ENCODE measurements at places on chromosomes 13 and 19.

DNA sequence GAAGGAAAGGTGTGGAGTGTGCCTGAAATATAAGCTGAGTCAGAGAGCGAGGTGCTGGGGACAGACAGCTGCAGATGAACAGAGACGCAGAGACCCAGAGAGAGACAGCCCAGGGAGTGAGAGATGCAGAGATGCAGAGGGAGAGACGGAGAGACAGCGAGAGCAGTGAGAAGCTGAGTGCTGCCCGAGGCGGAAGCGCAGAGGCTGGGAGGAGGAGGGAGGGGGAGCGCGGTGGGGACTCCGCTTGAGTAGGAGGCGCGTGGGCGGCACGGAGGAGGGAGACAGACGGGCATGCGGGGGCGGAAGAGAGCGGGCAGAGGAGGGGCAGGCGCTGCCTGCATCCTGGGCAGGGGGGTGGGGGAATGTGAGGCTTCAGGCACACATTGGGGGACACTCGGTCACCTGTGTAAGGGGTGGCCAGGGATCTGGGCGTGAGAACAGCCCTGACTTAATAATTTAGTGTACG, 25.7 kb downstream of the SLC8A2 start:
- DNase-seq: peak; percentile 8

- no peak for DNase-seq
These were observed 35.0 kb downstream of the AMER2 start for GRCh38 chr13:25136880-25137787.

GRCh38 chr13:101053301-101054093, 362.8 kb downstream of the NALCN start:
- no peak for DNase-seq

DNA sequence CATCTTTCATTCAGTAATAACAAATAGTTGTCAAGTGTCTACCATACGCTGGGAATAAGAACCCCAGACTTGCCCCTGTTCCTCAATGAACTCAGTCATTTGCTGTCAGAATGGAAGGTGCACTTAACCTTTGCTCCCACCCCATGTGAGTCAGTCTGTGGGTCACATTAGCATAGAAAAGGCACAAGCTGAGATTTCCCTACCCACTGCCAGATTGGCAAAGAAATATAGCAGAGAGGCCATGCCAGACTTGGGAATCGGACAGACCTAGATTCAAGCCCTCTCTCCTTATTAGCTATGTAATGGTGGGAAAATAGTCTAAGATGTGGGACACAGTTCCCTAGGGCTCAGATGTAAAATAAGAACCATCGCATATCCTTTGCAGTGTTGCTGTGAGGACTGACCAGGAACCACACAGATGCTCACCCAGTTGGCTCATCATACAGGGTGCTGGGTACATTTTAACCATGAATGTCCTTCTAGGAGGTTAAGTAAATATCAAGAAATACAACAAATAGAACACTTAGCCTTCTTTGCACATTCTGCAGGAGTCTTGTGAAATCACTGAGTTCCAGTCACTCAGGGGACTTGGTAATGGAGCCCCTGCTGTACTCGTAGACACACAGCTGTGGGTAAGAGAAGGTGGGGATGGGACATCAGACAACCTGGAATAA, 218.2 kb downstream of the FGF14 start:
- no peak for DNase-seq

DNA sequence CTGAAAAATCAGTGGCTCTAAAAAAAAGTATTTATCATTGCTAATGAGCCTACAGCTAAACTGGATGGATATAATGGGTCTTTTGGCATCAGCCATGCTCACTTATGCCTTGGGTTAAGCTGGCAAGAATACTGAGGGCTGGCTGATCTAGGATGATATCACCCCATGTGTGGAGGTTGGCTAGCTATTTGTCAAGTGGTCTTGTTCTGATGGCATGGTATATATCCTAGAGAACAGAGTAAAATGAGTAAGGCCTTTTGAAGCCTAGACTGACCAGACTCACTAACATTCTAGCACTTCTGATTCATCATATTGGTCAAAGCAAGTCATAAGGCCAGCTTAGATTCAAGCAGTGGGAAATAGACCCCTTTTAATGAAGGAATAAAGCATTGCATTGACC, 383.0 kb downstream of the SLITRK1 start:
- DNase-seq: no peak
